Left ventricle myocardium superior (tissue), 1 donor: ENCODE measurements at places on chromosomes 4 and X. TPM values are rescaled to one million over a fixed set of nuclear protein-coding genes. Genes with fewer than 3 reads are reported as not detected.
A peak's percentile ranks its signal among the peaks of the same experiment; 100 is the strongest.

DNA sequence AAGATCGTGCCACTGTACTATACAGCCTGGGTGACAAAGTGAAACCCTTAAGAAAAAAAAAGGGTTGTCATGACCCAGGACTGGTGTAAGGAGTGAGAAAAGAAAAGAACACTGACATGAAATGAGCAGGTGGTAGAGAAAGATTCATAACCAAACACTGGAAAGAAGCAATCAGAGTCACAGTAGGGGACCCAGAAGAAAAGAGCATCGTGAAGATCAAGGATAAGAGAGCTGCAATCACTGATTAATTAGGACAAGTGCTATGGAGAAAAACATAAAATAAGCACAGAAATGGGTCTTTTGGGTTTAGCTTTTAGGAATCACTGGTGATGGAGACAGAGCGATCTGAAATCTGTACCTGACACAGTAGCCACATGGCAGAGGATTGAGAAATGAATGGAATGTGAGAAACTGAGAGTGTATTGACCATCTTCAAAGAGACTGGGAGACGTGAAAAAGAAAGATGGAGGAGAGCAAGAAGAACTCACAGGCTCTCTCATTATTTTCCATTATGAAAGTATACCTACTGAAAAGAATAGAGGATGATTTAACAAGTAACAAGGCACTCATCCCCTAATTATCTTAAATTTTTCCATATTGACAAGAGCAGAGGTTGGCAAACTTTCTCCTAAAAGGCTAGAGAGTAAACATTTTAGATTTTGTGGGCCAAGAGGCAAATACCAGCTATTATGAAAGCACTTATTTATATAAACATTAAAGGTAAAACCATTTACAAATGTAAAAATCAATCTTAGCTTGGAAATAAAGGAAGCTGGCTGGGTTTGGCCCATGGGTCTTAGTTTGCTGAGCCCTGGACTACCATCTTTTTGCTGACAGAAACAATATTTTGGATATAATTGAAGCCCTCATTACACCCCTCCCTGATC lies 7.3 kb downstream of the TMEM154 start:
- DNase-seq: no peak

GRCh38 chr4:99154658-99155342 lies 10.7 kb upstream of the ADH4 start:
- DNase-seq: no peak

DNA sequence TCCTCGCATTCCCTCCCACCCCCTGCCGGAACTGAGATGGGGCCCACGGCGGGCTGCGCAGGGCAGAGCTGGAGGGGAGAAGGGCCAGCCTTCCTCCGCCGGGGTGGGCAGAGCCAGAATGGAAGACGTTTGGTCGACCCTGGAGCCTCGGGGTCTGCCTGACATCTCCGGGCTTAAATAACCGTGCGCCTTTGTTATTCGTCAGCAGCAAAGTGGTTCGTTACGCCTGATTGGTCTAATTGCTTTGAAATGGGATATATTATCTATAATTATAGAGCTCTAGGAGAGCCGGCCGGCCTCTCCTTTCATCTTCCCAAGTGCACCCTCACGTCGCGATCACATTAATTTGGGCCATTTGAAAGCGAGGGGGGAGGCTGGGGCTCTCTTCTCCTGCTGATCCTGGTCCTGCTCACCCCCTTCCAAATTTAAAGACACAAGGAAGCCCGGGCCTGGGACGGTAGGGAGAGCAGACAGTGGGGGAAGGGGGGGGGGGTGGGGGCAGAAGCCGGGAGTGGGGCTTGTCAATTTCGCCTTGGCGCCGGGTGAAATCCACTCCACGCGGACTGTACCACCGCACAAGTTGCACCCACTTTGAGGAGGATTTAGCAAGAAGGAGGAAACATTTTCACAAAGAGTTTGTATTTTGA lies 4.7 kb upstream of the MSX1 start:
- no peak for DNase-seq

DNA sequence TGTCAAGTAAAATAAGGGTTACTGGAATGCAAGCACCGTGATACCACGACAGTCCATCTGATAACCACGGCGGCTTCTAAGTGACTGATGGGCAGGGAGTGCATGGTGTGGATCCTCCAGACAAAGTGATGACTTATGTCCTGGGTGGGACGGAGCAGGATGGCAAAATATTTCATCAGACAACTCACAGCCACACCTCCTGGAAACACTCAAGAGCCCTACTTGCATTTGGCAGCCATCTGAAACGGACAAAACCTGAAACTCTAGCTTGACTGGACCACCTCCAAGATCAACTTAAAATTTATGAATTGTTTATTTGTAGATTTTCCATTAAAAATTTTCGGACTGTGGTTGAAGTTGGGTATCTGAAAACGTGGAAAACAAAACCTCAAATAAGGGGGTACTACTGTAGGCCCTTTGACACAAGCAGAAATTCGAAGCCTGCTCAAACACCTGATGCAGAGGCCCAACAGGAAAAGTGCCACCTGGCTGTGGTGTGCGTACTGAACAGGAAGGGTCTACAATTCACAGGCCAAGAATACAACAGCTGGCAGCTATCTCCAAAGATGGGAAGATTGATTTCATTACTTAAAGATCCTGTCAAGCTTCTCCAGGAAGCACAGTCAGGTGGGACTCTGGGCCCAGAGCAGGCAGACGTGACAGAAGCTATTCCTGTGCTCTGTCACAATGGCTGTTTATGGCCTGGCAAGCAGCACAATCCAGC lies 26.0 kb downstream of the LRIT3 start:
- no peak for DNase-seq

DNA sequence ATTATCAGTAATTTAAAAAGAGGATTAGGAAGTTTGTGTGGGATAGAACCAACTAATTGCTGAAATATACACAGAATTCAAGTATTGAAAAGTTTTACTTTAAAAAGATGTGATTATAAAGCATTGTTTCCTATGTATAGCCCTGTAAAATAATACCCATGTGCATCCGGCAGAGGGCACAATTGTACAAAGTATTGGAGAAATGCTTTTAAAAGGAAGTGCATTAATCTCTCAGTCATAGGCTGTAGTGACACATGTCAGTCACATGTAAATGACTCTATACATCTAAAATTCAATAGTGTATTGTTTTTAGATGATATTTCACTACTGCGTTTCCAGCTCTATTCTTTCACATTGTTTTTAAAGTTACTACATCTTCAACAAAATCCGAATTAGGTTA lies 9.7 kb upstream of the GEMIN8 start:
- no peak for DNase-seq

DNA sequence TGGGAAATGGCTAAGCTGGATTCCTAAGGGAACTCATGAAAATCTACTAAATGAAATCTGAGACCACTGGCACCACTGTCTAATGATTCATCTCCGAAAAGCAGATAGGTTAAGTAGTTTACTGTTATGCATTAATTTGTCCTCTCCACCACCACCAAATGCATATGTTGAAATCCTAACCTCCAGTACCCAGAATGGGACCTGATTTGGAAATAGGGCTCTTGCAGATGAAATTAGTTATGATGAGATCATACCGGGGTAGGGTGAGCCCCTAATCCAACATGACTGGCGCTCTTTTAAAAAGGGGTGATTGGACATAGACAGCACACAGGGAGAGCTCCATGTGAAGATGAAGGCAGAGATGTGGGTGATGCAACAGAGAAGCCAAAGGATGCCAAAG lies 124.9 kb upstream of the GUCY1A1 start:
- DNase-seq: no peak

GRCh38 chr4:128782076-128782715 lies 27.3 kb upstream of the JADE1 start:
- peak; percentile 57 for DNase-seq

DNA sequence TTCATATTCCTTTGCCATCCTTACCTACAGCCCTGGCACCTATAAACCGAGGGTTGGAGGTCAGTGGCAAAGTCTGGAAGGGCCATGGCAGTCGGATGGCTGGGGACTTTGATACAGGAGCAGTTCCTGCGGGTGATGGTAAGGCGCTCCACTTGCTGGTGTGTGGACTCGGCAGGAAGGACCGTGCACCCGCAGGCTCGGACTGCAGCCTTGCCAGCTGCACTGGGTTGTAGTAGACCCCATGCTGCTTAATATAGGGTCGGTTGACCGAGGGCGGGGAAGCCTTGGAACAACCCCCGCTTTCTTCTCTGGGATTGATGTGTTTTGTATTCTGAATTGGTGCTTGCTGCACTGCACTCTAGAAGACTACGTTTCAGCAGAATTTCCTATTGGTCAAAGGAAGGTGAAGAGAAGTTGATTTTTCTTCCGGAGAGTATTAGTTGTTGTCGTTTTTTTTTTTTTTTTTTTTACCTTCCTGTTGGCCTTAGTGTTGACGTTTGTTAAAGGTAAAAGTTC lies 638 bp downstream of the BLTP1 start:
- DNase-seq: peak; percentile 56

DNA sequence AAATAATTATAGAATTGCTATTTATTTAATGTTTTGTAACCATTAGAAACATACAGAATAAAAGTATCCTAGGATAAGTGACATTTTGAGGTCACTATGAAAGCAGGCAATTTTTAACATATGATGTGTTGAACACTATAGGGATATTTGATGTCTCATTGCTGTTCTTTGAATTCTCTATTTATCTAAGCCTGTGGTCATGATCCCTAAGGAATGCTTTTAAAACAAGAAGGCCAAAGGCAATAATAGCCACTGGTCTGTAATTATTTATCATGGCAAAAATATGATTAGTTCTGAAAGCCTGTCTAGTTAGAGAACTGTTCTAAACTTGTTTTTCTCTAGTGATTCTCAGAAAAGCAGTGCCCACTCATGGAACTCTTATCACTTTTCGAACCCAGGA lies 186.6 kb downstream of the RPA4 start:
- DNase-seq: no peak

DNA sequence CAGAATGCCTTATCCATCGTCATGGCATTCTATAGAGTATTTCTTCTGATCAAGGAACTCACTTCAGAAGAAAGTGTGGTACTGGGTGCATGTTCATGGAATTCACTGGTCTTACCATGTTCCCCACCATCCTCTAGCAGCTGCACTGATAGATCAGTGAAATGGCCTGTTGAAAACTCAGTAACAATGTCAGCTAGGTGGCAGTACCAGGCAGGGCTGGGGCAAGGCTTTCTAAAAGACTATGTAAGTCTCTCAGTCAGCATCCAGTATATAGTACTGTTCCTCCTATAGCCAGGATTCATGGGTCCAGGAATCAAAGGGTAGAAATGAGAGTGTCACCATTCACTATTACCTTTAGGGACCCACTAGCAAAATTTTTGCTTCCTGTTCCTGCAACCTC lies 15.8 kb upstream of the LDB2 start:
- peak; percentile 31 for DNase-seq

DNA sequence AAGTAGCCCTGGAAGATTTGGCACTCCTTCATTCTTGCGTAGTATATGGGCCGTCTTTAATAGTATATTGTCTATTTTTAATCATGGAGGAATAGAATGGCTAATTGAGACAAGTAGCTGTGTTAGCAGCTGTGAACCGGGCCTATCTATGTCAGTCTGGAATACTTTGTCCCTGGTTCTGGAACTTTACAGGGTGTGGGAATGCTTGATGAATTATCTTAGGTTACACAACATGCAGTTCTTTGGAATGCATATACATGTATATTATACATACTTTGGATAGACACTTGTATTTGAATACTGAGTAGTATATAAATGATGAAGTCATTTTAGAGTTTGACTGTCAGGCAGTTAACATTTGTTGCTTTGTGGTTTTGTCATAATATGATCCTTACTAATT lies 37.4 kb downstream of the PDLIM5 start:
- DNase-seq: no peak

GRCh38 chrX:130162094-130162735 lies 3.4 kb downstream of the AIFM1 start:
- no peak for DNase-seq

DNA sequence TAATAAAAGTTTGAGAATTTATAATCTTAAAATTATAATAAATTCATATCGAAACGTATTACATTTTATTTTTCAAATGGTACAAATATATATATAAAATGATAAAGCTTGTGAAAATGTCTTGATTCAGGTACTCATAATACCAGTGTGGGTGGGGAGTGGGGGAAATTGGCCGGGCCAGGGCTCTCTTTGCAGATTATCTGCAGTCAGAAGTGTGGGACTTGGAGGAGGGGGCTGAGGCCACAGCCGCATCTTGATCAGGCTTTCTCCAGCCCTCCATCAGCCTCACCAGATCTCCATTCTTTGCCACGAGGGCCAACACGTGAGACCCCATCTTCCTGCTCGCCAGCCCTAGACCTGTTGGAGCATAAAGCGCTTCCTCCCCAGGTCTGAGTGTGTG lies 86.7 kb downstream of the STIM2 start:
- no peak for DNase-seq

DNA sequence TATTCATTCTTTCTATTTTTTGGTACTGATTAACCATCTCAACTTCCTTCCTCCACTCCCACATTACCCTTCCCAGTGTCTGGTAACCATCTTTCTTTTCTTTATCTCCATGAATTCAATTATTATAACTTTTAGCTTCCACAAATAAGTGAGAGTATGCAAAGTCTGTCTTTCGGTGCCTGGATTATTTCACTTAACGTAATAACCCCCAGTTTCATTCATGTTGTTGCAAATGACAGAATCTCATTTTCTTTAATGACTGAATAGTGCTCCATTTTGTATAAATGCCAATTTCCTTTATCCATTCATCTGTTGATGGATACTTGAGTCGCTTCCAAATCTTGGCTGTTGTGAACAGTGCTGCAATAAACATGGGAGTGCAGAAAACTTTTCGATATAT lies 940.4 kb downstream of the GLUD2 start:
- DNase-seq: no peak

- DNase-seq: no peak
Observed at GRCh38 chr4:188819233-188819632, 680.0 kb downstream of the TRIML1 start.

DNA sequence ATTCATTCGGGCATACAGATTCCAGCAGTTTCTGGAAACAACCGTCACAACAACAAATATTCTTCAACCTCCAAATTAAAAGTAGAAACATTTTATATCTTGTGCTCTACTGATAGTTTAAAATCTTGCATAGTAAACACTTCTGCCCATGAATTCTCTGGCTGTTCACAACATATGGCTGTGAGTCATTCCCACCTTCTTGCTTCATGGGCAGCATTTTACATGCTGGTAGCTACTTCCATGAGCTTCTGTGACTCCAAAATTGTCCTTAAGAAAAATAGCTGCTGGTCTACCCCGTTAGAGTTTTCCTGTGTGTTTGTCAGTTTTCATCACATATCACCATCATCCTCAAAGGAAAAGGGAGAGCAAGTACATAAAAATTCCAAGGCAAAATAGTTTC lies 22.7 kb downstream of the PNPLA4 start:
- no peak for DNase-seq

- no peak for DNase-seq
Observed at GRCh38 chrX:44244008-44244407, 99.5 kb downstream of the EFHC2 start.

Gene NUDT11
- total RNA-seq: 0.10 TPM

Gene DCX
- total RNA-seq: not detected

Gene SULT1B1
- total RNA-seq: 0.57 TPM

Gene HTT
- total RNA-seq: 25.9 TPM

Gene CHRNA9
- total RNA-seq: not detected

Gene NRK
- 1.8 TPM for total RNA-seq
